Ureter (tissue), 1 donor: ENCODE measurements at places on chromosomes 7 and 10. TPM values are rescaled to one million over a fixed set of nuclear protein-coding genes. Genes with fewer than 3 reads are reported as not detected.

The ANXA8 gene
- 137 TPM for total RNA-seq

The GPR85 gene
- 2.8 TPM for total RNA-seq

The IKZF1 gene
- 15.2 TPM for total RNA-seq

The GIMAP5 gene
- 19.2 TPM for total RNA-seq

The STK31 gene
- 2.5 TPM for total RNA-seq

The PTPRZ1 gene
- 0.26 TPM for total RNA-seq

The SLIT1 gene
- 0.34 TPM for total RNA-seq

The TMEM196 gene
- 0.31 TPM for total RNA-seq

The SYCE1 gene
- total RNA-seq, result 0.34 TPM

The STEAP4 gene
- total RNA-seq, result 105 TPM
